Hepatocyte (in vitro differentiated cells): ENCODE measurements at places on chromosomes 16 and 17. TPM values are rescaled to one million over a fixed set of nuclear protein-coding genes. Genes with fewer than 3 reads are reported as not detected.

Gene KRT20
- 1.5 and 1.6 TPM in 2 replicates for polyA plus RNA-seq

Gene TBC1D3I
- polyA plus RNA-seq = 0.19 and 0.32 TPM in 2 replicates

Gene CAPNS2
- not detected in 2 replicates for polyA plus RNA-seq

Gene SSTR5
- 1.3 TPM in 1 of 2 replicates, not detected in the other for polyA plus RNA-seq

Gene SMARCD2
- 46.0 and 52.9 TPM in 2 replicates for polyA plus RNA-seq

Gene FAM20A
- 39.7 and 41.1 TPM in 2 replicates for polyA plus RNA-seq

Gene DHRS7C
- 0.19 TPM in 1 of 2 replicates, not detected in the other for polyA plus RNA-seq

Gene ITGA3
- 32.8 and 43.4 TPM in 2 replicates for polyA plus RNA-seq

Gene ERAL1
- polyA plus RNA-seq = 56.2 and 77.1 TPM in 2 replicates

Gene RSL1D1
- 138 and 142 TPM in 2 replicates for polyA plus RNA-seq

Gene CETP
- not detected in 2 replicates for polyA plus RNA-seq

Gene TVP23A
- 1.1 and 1.5 TPM in 2 replicates for polyA plus RNA-seq

Gene GDPD1
- polyA plus RNA-seq = 1.3 and 1.9 TPM in 2 replicates

GRCh38 chr17:43040655-43041054 lies 15.6 kb downstream of the RND2 start:
- no peak for DNase-seq

DNA sequence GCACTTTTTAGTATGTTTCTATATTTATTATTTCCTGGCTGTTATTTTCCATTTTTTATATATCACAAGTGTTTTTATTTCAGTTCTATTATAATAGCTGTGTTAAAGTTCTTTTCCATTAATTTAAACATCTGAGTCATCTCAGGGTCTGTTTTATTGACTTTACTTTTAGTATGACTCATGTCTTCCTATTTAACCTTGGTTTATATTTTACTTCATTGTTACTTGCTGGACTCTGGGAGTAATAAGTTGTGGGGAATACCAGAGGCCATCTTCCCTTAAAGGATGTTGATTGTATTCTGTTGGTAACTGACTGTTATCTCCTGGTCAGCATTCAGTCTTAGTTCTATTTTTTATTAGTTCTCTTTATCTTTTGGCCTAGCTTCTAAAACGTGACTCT lies 1508.2 kb downstream of the CDH11 start:
- DNase-seq = peak; percentile 16

GRCh38 chr17:40176754-40177110 lies 538 bp upstream of the RAPGEFL1 start:
- DNase-seq = no peak

GRCh38 chr16:86573646-86574508 lies 4.5 kb upstream of the FOXL1 start:
- no peak for DNase-seq

DNA sequence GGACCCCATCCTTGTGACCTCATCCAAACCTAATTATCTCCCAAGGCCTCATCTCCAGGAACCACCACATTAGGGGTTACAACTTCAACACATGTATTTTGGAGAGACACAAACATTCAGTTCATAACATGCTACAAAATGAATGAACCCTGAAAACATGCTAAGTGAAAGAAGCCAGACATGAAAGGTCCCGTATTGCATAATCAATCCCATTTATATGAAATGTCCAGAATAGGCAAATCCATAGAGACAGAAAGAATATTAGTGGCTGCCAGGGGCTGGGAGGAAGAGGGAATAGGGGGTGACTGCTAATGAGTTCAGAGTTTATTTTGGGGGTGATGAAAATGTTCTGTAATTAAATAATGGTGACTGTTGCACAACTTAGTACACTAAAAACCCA lies 3.7 kb upstream of the IL34 start:
- DNase-seq = no peak

DNA sequence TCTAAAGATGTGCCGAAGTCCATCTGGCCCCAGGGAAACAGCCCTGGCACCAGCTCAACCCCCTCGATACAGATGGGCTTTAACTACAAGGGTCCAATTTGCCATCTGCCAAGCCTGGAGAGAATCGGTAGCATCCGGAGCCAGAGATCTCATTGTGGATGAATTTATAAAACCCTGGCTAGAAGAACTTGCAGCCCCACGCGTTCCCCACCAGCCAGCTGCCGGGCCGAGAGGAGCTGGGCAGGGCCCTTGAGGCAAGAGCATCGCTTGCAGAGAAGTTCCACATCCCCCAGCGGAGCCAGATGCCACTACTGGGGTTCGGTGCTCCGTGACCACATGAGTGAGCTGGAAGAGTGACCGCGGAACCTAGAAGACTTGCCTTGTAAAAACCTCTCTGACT lies 65.3 kb upstream of the NOL11 start:
- DNase-seq = no peak

DNA sequence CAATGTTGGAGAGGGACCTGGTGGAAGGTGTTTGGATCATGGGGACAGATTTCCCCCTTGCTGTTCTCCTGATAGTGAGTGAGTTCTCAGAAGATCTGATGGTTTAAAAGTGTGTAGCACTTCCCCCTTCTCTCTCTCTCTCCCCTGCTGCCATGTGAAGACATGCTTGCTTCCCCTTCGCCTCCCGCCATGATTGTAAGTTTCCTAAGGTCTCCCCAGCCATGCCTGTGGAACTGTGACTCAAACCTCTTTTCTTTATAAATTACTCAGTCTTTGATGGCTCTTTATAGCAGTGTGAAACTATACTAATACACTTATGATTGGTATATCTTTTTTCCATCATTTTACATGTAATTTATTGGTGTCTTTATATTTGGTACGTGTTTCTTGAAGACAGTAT lies 13.4 kb downstream of the ADGRG5 start:
- DNase-seq = no peak

DNA sequence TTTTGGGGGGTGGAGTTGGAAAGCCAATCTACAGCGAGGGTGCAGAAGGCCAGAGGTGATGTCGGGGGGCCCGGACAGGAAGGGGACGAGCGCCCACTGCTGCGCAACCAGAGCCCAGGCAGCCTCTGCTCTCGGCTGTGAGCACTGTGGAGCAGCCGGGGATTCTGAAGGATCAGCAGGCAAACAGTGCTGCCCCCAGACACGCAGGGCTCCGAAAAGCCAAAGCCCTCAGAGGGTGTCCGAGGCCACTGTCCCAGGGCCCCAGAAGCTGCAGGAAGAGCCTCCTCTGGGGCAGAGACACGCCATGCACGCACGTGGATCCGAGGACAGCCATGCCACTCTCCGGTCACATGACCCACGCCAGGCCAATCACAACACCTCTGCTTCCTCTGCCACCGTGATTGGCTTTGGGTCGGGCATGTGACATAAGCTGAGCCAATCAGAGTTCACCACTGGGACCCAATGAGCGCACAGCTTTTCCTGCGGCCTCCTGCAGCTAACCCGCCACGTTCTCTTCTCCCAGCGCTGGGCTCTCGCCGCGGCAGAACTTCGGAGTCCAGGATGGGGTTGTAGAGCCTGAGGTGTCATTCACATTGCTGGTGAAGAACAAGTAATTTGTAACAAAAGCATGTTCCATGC lies 40.7 kb downstream of the ACTG1 start:
- DNase-seq = peak; percentile 42

DNA sequence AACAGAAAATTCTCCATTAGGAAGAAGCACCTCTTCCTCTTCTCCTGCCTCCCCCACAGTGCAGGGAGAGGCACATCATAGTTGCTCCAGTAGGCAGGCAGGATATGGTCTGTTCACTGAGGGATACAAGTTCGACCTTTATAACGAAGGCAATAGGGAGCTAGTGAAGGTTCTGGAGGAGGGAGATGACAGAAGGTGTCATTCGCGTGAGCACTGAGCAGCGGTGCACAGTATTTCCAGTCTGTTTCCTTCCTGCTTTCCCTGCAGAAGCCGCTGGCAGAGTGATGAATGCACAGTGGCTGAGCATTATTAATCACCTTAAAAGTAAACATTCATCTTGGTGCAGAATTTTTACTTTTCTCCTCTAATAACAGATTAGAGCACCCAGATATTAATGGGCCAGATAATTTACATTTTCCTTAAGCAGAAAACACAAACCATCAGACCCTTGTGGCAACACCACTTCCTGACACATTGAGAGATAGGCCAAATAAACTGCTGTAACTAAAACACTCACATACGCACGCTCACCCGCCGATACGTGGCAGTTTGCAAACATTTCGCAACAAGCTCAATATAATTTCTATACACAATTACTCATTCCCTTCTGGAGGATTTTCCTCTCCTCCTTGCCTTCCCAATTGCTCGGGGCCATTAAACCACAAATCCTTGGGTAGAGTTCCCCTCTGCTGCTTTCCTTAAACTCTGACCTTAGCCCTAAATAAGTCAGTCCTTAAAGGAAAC lies 69.5 kb downstream of the AIPL1 start:
- peak; percentile 36 for DNase-seq

DNA sequence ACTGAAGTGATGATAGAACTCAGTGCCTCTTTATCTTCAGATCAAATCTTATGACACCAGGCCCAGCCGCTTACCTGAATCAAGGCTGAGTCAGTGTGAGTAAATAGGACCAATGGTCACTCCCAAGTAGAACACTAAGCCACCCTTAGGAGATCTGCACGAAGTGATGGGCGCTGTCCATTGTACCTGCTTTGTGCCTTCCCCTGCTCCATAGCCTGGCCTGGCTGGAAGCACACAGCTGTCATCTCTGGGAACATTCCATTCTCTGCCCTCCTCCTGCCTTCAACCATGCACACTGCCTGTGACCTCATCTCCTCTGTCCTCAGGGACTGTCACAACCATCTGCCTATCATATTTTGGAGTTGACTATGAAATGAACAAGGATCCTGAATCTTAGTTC lies 279.5 kb upstream of the ASIC2 start:
- DNase-seq = peak; percentile 62

DNA sequence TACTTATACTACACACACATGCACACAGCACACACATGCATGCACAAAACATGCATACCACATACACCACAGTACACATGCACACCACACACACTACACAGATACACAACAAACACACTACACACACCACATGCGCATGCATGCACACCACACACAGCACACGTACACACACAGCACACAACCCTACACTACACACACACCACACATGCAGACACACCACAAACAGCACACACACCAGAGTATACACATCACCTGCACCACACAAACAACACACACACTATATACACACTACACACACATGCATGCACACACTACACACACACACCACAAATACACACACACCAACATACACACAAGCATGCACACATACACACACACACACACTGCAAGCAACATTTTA lies 166.8 kb downstream of the AHSP start:
- DNase-seq = no peak

GRCh38 chr16:568401-569258 lies 1.1 kb upstream of the PIGQ start:
- no peak for DNase-seq

- DNase-seq = no peak
Observed at GRCh38 chr17:32452281-32452680, 8.0 kb downstream of the PSMD11 start.

- DNase-seq = no peak
Observed at GRCh38 chr16:8278031-8278580, 312.2 kb downstream of the TMEM114 start.

DNA sequence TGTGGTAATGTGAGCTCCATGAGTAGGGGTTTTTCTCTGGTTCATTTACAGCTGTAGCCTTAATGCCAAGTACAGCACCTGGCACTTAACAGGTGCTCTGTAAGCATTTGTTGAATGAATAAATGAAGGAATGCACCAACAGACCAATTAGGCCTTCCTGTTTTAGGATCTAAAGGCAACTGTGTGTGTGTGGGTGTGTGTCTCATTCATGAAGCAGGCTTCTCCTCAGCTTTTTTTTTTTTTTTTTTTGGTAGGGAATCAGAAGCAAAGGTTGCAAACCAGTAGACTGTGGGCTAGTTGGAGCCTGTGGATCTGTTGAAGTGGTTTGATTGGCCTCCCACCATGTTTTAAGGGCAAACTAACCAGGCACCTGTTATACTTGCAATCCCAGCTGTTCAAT lies 48.1 kb downstream of the HS3ST2 start:
- no peak for DNase-seq

- DNase-seq = no peak
Observed at GRCh38 chr17:40623419-40624210, 24.0 kb downstream of the SMARCE1 start.
